ENCODE measurements at places on chromosomes 1 and 21.
A peak's percentile ranks its signal among the peaks of the same experiment; 100 is the strongest.

DNA sequence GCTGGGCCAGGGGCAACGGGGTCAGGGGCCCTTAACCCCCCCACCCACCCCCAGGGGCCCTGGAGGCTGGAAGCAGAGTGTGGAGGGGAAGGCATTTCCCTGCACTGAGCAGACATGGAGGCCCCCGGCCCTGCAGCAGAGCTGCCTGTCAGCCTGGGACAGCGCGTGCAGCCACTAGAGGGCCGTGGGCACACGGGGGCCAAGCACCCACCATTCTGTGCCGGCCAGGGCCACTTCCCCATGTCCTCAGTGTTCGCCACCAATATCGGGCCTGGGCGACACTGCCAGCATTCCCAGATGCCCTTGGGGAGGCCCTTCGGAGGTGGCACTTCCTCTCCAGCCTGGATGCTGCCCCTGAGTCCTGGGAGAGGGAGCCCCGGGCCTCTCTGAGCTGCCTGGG, 23.2 kb upstream of the ARHGEF16 start:
- DNase-seq, result no peak

GRCh38 chr1:92705446-92705845, 79.5 kb downstream of the EVI5 start:
- no peak for DNase-seq

DNA sequence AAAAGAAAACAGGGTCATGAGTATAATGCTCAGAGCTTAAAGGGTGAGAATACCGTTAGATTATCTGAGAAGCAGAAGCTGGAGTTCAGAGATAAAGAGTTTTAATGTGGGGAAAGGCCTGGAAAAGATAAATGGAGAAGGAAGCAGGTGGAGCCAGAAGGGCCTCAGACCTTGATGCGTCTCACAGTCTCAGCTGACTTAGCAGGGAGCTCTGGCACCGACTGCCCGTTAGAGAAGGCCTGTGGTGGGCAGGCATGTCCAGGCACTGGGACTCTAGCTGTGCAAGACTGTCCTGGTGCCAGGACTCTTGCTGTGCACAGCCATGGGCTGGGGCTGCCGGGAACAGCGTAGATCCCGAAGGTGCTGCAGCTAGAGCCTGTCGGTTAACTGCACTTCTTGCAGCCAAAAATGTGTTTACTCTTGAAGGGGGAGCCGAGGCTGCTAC, 3.8 kb upstream of the SLAMF9 start:
- DNase-seq, result no peak

DNA sequence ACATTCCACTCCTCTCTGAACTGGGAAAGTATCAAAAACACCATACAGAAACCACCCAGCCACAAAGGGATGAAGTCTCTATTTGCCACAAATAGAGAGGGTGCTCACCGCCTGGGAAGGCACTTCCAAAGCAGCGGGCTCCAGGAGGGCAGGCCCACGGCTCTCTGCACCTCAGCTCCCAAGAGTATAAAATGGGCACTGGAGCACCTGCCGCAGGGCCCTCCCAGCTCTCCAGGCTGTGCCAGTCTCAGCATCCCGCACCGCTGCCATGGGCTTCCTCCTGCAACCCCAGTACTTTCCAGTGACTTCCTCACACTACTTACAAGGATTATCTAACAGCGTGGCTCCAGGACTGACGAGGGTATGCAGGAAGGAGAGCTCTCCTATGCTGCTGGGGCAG, 14.4 kb downstream of the C2CD2 start:
- DNase-seq, result no peak

DNA sequence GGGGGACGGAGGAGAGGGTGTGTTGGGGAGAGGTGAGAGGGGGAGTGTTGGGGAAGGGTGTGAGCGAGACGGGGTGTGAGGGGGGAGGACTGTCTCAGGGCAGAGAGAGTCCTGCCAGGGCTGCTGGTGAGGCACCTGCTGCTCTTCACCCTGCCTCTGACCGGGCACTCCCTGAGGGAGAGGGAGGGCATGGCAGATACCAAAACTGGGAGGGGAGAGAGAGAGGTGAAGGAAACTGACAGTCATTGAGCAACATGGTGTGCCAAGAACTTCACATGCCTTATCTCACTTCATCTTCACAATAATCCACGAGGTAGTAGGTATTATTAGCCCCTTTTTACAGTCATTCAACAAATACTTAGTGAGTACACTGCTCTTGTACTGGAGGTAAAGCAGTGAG, 61.3 kb upstream of the ARTN start:
- no peak for DNase-seq

DNA sequence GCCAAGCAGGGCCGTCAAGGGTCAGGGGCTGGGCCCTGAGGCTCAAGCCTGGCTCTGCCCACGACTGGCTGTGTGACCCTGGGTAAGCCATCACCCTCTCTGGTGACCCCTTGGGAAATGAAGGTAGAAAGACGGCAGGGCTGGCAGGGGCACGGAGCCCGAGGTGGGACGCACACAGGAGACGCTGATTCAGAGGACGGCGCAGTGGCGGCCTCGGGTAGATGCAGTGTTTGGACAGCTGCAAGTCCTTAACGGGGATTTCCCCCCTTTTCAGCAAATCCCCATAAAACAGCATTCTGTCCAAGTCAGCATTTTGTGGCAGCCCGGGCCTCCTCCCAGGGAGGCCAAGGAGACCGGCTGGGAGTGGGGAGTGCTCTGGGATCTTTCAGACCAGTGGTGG, 16.7 kb downstream of the COL8A2 start:
- DNase-seq, result no peak

GRCh38 chr1:215872658-215873057, 305.6 kb downstream of the KCTD3 start:
- no peak for DNase-seq

GRCh38 chr1:240210026-240210425, 118.3 kb downstream of the FMN2 start:
- DNase-seq, result no peak

DNA sequence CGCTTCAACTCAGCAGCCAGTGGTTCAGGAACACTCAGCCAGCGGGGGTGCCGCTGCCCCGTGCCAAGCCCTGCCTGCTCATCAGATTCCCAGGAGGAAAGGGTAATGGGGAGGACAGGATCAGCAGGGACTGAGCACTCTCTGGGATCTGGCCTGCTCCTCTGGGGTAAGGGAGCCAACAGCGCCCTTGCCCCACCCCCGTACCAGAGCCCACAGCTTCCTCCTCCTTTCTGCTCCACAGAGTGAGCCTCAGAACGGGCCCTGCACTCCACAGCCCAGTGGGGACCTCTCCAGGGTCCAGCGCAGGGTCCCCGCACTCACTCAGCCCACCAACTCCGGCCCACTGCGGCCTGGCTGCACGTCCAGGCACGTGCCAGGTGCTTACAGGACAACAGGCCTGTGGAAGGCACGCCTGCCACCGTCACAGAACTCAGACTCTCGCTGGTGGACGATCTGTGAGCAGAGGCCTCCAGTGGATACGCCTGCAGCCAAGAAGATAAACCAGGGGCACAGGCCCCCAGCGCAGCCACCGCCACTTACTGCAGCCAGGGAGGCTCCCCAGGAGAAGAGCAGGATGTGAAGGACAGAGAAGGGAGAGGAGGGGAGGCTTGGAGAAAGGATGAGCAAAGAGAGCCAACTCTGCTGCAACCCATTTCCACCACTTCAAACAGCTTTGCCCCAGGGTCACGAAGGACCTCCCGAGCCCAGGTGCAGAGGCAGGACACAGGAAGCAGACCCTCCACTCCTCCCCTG, 2.1 kb downstream of the MEGF6 start:
- no peak for DNase-seq

GRCh38 chr1:26692793-26693490, 2.9 kb upstream of the ARID1A start:
- peak; percentile 97 for DNase-seq

DNA sequence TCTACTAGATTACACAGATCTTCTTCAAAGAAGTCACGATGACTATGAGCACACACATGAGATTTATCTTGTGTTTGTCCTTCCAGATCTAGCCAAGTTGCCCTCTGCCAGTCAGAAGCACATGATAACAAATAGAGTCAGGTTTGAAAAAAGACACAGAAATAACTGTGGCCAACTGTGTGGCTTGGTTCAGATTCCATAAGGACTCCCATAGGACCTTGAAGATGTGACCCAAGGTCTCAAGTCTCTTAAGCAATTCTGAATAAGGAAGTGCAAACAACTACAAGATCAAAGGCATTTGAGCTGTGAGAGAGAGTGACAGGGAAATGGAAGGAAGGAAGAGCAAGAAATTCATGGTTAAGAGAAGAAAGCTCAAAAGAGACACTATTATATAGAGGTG, 194.0 kb downstream of the PLPP3 start:
- DNase-seq, result no peak

GRCh38 chr1:232369451-232370296, 260.3 kb downstream of the SIPA1L2 start:
- no peak for DNase-seq

GRCh38 chr1:154607106-154607608, 829 bp downstream of the ADAR start:
- no peak for DNase-seq

DNA sequence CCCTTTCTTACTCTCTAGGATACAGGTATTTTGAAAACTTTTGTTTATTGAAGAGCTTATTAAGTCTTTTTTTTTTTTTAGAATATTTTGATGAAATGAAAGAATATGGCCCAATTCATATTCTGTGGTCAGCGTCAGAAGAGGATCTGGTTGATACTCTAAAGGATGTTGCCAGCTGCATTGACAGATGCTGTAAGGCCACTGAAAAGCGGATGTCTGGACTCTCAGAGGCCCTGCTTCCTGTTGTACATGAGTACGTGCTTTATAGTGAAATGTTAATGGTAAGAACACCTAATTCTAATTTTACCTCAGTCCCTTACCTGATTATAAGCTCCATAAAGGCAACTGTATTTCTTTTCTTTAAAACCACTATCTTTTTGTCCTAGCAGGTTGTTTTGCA, 37.1 kb downstream of the SNX7 start:
- no peak for DNase-seq

DNA sequence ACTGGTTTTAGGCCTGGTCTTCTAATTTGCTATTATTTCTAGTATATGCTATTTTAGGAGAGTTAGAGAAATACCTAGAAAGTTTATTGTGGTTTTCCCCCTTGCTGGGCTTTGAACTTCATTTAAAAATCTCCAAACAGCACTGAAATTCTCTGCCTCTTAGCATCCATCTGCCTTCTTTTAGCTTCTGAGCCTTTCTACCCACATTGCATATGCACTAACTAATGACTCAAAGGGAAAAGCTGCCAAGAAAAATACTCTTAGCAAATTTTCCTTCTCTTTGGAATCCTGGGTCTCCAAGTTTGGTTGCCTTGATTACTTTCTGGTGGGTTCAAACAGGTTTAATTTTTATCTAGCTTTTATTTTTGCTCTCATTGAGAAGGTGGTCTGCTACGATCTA, 408.4 kb upstream of the PTBP2 start:
- no peak for DNase-seq

GRCh38 chr1:230249695-230250480, 176.2 kb downstream of the PGBD5 start:
- DNase-seq, result no peak

DNA sequence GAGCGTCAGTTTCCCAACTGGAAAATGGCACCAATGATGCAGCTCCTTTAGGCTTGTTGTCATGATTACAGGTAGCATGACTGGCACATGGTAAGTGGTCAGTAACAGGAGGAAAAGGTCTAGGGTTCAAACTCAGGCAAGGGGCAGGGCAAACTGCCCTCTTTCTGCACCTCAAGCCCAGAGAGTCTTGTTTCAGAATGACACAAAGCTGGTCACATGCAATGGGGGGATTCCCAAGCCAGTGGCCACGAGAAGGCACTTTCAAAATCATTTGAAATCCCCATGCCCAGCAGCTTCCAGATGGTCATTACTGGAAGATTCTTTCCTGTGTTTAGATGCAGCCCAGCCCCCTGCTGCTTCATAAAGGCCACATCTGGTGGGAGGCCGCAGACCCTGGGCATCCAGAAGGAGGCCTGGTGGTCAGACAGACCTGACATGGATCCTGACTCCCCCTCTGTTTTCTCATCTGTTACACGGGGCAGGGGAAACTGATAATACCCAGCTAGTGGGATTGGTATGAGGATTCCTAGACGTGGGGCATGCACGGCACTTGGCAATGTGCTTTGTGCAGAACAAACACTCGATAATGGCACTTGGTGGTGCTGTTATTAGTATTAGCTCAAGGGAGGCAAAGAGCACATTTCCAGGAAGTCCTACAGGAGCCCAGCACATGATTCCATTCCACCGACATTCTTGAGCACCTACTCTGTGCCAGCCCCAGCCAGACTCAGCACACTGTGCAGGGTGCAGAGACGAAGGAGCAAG, 6.9 kb upstream of the PLA2G2D start:
- DNase-seq, result no peak

Measured in putamen (tissue), 1 donor.